CD4-positive, alpha-beta T cell treated with Interleukin-6 at 100 ng/mL for 8 hours (primary cell): ENCODE measurements at places on chromosomes 7 and 10.

GRCh38 chr7:7736671-7737070, 18.3 kb upstream of the RPA3 start:
- DNase-seq: no peak

- DNase-seq: no peak
Observed at GRCh38 chr10:79181227-79181626, 112.5 kb downstream of the ZMIZ1 start.

GRCh38 chr7:50594136-50594535, 28.9 kb upstream of the DDC start:
- DNase-seq: peak; percentile 5

GRCh38 chr7:101728128-101728527, 89.3 kb upstream of the CUX1 start:
- no peak for DNase-seq

- no peak for DNase-seq
Observed at GRCh38 chr7:127718340-127718679, 66.3 kb downstream of the SND1 start.

- no peak for DNase-seq
Observed at GRCh38 chr10:132420981-132421846, 24.2 kb downstream of the PWWP2B start.

GRCh38 chr7:37391791-37392672, 56.6 kb downstream of the ELMO1 start:
- DNase-seq: no peak

- DNase-seq: no peak
Observed at GRCh38 chr7:43083106-43083505, 29.3 kb upstream of the HECW1 start.

- DNase-seq: no peak
Observed at GRCh38 chr7:7672545-7673239, 32.1 kb downstream of the UMAD1 start.

DNA sequence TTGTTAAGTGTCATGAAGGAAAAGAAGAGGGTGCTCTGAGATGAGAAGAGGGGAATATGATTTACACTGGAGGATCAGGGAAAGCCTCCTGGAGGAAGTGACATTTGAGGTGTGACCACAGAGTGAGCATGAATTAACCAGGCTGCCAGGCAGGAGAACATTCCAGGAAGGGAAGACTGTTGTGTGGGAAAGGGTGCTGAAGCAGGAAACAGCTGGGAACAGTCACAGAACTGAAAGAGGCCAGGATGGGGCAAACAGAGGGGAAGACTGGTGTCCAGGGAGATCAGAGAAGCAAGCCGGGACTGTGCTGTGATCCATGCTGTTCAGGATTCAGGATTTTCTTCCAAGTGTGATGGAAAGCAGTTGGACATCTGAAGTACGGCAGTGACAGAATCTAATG, 14.9 kb downstream of the HIPK2 start:
- DNase-seq: no peak

- no peak for DNase-seq
Observed at GRCh38 chr10:67819768-67820204, 18.2 kb downstream of the DNAJC12 start.

- no peak for DNase-seq
Observed at GRCh38 chr7:94486216-94486615, 23.4 kb upstream of the CASD1 start.

GRCh38 chr7:108648989-108649388, 79.3 kb downstream of the DNAJB9 start:
- DNase-seq: no peak

DNA sequence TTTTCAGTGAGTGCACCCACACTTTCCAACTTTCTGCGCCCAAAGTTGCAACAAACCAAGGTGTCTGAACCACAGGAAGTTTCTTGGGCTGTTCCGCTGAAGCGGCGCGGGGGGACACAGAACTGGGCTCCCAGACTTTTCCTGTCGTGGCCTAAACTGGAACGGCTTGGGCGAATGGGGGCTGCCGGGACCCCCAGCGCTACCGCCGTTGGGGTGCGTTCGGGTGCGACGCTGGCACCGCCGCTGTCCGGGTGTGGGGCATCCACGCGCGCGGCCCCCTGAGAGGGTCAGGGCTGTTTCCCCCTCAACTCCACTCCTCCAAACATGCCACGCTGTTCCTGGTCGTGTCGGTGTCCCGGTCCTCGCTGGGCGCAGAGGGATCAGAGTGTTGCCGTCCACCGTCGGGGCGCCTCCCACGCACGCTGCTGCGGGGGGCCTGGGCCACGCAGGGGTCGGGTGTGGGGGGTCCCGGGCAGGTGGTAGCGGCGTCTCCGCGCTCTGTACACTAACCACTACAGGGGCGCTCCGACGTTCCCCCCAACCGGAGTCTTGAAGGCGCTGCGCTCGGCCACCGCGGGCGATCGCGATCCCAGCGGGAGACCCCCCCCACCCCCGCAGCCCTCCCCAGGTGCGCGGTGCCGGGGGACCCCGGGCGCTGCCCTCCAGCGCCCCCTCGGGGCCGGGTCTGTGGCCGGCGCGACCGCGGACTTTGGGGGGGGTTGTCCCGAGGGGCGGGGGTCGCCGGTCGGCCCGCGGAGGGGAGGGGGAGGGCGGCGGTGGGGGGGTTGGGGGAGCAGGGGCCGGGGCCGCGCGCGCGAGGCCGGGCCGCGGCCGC, 2.2 kb upstream of the CUX1 start:
- peak; percentile 44 for DNase-seq

DNA sequence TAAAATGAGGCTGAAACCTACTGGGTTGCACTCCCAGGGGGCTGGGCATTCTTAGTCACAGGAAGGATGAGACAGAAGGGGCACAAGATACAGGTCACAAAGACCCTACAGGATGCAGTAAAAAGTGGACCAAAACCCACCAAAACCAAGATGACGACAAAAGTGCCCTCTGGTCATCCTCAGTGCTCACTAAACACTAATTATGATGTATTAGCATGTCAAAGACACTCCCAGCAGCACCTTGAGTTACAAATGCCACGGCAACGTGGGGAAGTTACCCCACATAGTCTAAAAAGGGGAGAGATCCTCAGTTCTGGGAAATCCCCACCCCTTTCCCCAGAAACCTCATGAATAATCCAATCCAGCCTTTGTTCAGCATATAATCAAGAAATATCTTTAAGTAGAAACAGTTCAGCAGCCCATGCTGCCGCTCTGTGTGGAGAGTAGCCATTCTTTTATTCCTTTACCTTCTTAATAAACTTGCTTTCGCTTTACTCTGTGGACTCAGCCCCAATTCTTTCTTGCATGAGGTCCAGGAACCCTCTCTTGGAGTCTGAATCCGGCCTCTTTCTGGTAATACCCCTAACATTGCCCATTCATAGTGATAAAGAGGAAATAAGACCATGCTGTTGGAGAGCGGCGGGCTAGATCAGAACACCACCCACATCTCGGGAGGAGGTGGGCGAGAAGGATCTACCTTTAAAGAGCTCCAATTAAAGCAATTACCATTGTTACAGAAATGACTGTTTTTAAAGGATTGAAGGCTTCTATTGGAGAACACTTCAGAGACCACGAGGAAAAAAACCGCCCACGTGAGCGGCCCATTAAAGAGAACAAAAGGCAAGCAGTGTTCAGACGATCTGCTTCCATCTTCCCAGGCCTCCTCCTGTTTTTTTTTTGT, 170.9 kb downstream of the USP6NL start:
- no peak for DNase-seq

DNA sequence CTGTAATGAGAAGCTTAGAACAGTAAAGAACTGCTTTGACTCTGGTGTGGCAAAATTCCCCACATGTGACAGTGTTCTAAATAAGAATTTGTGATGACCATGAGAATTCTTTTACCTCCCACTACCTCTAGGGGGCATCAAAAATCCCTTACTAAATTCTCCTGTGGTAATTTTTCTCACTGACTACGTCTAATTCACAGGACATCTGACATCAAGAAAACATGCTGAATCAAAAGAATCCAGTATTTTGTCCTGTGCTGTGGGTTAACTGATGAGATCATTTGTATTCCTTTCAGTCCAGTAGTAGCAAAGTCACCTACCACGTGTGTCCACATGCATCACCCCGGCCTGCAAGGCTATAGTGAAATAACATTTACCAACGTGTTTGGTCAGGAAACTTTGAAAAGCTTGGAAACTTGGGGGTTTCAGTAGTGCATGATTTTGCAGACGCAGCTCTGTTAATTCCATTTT, 103.8 kb downstream of the ATE1 start:
- no peak for DNase-seq

DNA sequence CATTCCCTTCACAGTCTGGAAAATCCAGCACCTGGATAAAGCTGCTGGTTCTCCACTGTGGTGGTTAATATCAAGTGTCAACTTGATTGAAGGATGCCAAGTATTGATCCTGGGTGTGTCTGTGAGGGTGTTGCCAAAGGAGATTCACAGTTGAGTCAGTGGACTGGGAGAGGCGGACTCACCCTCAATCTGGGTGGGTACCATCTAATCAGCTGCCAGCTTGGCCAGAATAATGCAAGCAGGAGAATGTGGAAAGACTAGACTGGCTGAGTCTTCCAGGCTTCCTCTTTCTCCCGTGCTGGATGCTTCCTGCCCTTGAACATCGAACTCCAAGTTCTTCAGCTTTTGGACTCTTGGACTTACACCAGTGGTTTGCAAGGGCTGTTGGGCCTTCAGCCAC, 48.4 kb downstream of the C10orf143 start:
- DNase-seq: no peak

GRCh38 chr10:78416031-78417011, 382.7 kb downstream of the RPS24 start:
- DNase-seq: no peak

- no peak for DNase-seq
Observed at GRCh38 chr10:47276576-47277351, 23.2 kb upstream of the GDF10 start.

DNA sequence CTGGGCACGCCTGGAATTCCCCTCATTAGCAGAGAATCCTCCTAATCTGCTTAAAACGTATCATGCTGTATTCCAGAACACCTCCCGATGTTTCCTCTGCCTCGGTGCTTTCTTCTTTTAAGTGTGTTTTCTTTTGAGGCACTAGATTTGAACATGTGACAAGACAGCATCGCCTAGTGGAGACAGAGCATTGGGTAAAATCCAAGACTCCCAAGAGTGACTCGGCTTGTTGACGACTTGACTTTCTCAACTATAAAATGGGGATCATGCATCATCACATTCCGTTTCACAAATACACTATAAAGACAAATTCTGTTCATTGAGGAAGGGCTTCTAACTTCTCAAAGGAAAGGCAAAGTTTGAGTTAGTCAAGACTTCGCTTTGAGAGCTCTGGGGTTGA, 105.6 kb upstream of the RNF32 start:
- DNase-seq: no peak

DNA sequence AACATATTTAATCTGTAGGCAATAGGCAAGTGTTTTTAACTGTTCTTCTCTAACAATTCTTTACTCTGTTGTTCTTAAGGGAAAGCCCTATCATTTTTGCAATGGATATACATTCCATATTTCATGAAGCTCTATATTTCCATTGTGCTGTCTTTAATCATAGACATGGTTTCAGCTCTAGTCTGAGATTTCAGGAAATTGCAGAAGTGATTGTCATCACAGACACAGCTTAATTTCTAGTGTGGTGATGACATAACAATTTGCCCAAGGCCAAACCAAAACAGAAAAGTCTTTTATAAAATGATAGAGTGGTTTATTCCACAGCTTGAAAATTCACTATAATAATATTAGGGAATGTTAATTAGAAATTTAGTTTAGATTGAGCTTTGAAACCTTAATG, 494.1 kb upstream of the SEMA3A start:
- no peak for DNase-seq

DNA sequence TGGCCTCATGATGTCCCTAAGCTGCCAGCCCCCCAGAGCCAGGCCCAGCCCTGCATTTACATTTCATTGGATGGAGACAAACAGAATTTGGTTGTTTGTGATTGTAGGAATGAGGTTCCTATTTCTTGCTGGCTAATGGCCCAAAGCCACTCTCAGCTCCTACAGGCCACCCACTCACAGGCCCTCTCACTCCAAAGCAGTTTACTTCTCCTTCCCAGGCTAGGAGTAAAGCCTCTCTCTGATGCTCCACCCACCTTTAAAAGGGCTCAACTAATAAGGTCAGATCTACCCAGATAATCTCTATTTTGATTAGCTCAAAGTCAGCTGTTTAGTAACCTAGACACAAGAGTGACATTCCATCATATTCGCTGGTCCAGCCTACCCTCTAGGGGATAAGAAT, 11.2 kb upstream of the CUZD1 start:
- no peak for DNase-seq

- DNase-seq: no peak
Observed at GRCh38 chr10:269440-270074, 134.3 kb downstream of the ZMYND11 start.

GRCh38 chr7:141335164-141335563, 216.0 kb upstream of the AGK start:
- no peak for DNase-seq

GRCh38 chr7:78924581-78924980, 528.9 kb downstream of the MAGI2 start:
- no peak for DNase-seq

- DNase-seq: no peak
Observed at GRCh38 chr7:117458977-117459583, 20.7 kb upstream of the CFTR start.

DNA sequence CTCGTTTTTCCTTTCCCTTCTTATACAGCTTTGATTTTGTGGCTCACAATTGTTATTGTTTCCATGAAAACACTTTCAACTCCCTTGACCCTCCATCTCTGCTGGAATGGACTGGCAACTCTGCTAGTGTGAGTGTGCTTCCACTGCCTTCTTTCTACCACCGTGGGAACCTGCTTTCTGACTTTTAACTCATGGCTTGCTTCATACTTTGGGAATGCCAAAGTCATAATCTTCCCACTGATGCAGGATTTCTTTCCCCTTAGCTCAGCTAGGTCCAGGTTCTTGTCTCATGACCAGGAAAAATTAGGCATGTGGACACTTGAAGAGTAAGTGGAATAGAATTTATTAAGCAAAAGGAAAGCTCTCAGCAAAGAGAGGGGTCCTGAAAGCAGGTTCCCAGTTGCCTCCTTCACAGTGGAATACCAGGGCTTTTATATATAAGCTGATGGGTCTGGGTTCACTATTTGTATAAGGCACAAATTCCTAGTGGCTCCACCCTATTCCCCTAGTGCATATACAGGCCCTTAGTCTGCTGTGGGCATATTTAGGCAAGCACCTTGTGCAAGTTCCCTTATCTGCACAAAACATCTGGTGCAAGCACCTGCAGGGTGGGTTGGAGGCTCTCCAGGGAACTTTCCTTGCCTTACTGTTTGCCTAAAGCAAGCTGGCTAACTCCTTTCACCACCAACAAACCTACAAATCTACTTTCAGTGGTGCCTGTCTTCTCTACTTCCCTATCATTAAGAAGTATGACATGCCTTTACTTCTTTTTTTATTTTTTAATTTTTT, 119.5 kb downstream of the CFAP58 start:
- no peak for DNase-seq

GRCh38 chr10:14349081-14349480, 18.4 kb upstream of the FRMD4A start:
- DNase-seq: no peak

DNA sequence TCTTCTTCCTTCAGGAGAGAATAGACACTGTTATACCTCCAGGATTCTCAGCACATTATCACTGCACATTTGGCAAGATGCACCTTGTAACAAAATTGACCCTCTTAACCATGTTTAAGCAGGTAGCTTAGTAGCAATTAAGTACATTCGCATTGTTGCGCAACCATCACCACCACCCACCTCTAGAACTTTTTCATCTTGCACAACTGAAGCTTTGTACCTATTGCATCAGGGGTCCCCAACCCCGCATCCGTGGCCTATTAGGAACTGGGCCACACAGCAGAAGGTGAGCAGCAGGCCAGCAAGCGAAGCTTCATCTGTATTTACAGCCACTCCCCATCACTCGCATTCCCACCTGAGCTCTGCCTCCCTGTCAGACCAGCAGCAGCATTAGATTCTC, 29.9 kb upstream of the SMURF1 start:
- DNase-seq: no peak

- DNase-seq: no peak
Observed at GRCh38 chr10:81027706-81028105, 490.0 kb downstream of the SH2D4B start.
